CD4-positive, alpha-beta T cell treated with Interleukin-17A for 1 hour (primary cell): ENCODE measurements at places on chromosomes 12 and 14.

DNA sequence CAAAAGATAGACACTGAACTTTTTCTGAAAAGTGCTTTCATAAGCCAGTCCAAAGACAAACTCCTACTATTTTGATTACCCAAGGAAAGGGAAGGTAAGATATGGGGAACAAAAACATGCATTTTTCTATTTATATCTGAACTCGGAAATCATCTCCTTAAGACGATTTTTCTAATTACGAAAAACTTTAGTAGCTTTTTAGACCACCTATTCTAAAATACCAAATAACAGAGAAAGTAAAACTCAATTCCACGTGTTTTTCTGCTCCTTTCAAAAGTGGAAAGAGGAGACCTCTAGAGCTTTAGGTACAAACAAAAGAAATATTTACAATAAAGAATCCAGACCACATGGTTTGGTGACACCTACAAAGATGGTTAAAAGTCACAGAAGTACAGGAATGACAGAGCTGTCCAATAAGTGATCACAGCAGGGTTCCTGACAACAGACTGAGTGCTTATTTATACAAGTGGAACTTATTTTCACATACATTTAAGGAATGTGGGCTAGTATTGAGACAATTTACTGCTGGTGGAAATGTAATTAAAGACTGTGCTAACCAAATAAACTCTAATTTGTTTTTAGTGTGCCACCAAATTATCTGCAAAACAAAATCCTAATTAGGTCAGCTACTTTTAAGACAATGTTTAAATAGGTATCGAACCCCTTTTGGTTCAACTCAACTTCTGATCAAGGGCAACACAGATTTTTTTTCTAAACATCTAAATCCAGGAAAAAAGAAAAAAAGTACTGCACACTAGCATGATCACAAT lies 2.4 kb downstream of the LRIG3 start:
- no peak for DNase-seq

DNA sequence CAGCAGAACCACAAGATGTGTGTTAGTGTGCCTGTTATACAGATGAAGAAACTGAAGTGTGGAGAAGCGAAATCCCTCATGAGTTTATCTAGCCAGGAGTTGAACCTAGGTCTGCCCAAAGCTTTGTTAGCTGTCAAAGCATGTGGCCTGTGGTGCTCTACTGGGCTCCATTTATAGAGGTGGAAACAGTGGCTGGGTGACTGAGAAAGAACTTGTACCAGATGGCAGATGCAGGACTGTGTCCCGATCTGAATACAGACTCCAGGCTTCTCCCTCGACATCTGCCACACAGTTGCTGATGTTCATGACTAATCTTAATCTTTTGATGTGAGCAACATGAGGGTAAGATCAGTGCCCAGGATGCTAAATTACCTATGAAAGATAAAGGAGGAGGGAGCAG lies 89.1 kb downstream of the C12orf75 start:
- DNase-seq: no peak

GRCh38 chr14:96895658-96896271 lies 98.6 kb downstream of the VRK1 start:
- DNase-seq: no peak

GRCh38 chr12:108548954-108549521 lies 11.9 kb downstream of the SART3 start:
- DNase-seq: no peak

DNA sequence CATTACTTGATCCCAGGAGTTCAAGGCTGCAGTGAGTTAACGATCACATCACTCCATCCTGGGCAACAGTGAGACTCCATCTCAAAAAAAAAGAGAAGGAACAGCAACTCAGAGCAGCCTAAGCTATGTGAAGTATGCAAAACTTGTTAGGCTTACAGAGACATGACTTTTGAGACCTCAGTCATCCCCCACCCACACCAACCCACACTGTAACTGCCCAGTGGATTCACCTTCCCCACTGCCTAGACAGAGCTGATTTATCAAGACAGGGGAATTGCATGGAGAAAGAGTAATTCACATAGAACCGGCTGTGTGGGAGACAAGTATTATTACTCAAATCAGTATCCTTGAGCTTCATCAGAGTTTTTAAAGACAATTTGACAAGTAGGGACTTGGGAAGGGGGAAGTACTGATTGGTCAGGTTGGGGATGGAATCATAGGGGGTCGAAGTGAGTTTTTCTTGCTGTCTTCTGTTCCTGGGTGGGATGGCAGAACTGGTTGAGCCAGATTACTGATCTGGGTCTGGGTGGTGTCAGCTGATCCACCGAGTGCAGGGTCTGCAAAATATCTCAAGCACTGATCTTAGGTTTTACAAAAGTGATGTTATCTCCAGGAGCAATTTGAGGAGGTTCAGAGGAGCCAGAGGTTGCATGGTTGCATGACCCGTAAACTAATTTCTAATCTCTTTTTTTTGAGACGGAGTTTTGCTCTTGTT lies 6.2 kb upstream of the WDR89 start:
- no peak for DNase-seq
